ENCODE measurements at places on chromosomes 1 and 21. TPM values are rescaled to one million over a fixed set of nuclear protein-coding genes. Genes with fewer than 3 reads are reported as not detected.

DNA sequence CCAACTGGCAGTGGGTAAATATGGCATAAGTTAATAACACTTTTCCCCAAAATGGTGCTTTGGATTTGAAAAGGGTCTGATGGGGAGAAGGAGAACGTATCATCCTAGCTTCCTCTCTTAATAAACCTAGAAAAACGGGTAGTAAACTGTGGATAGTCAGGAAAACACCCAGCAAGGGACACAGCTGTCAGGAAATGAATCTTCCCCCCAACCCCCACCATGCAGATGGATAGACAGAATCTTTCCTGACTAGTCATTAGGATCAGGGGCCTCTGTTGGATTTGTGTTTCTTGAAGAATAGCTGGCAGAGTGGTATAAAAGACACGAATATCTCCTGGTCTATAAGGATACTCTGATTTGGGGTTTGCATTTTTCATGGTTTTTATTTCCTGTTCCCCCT is 22.5 kb upstream of the LAX1 start:
- ATAC-seq, result no peak

DNA sequence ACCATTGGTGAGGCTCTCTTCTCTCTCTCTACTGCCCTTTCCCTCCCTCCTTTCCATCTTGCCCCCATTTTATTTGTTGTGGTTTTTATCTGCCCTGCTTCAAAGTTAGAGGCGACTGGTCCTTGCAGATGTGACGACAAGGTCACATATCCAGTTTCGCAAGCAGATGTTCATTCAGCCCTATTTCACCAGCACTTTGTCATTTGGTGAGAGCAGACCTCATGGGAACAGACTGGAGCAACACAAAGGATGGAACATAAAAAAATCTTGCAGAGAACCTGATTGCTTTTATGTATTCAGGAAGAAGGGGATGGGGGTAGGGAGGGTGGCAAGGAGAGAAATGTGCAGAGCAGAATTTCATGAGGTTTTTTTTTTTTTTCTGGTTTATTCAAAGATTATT is 84.3 kb downstream of the ELAVL4 start:
- ATAC-seq, result no peak

DNA sequence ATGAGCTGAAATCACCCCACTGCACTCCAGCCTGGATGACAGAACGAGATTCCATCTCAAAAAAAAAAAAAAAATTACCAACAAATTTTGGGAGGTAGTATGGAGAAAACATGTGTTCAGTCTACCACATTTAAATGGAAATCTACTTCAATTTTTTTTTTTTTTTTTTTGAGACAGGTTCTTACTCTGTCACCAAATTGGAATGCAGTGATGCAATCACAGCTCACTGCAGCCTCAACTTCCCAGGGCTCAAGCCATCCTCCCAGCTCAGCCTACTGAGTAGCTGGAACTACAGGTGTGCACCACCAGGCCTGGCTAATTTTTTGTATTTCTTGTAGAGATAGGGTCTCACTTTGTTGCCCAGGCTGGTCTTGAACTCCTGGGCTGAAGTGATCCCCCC is 82.1 kb downstream of the GFI1 start:
- ATAC-seq, result no peak

GRCh38 chr1:206492589-206492988 is 14.7 kb upstream of the RASSF5 start:
- ATAC-seq, result no peak

The KCNJ9 gene
- total RNA-seq, result not detected

GRCh38 chr1:155960081-155960745 is 18.1 kb downstream of the ARHGEF2 start:
- no peak for ATAC-seq

The KIF17 gene
- 0.85 TPM for total RNA-seq

- ATAC-seq, result no peak
These were observed 134.2 kb upstream of the HP1BP3 start for GRCh38 chr1:20921285-20921684.

The IGSF3 gene
- 2.1 TPM for total RNA-seq

DNA sequence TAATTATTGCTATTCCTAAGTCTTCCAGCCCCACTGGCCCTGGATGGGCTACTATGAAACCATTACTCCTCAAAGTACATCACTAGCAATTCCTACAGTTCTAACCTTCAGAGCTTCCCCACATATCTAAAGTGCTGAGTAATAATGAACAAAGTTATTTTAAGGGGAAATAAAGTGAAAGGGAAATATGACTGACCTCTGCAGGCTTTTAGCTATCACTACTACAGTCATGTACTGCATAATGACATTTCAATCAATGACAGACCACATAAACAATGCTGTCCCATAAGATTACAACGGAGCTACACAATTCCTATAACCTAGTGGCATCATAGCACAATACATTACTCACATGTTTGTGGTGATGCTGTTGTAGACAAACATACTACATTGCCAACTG is 32.5 kb upstream of the ASPM start:
- ATAC-seq, result no peak

DNA sequence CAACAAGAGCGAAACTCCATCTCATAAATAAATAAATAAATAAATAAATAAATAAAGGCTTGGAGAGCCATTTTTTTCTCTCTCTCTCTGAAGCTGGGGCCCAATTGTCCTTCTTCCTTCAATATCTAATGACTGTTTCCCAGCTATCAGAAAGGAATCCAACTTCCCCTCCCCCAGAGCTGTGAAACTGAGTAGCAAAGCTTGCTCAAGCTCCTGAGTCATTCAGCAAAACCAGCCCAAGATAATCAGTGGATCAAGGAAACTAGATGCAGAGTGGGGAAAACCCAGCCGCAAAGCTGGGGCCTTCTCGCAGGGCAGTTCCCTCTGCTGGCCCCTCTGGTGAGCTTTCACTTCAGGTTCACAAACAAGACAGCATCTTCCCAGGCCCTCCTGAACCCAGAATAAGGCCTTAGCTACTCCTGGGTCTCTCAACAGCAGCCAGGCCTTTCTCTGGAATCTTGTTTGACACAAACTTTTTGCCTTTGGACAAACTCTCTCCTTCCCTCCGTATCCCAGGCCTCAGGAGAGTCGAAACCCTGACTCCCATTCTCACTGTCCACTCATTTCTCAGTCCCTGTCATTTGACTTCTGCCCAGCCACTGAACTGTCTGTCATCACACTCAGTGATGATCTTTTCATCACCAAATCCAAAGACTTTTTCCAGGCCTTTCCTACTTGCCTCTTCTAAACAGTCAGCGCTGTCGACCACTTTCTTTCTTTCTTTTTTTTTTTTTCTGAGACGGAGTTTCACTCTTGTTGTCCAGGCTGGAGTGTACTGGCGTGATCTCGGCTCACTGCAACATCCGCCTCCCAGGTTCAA is 18.0 kb upstream of the PTP4A2 start:
- ATAC-seq, result peak; percentile 91

The MIER1 gene
- total RNA-seq, result 44.7 TPM

GRCh38 chr21:33268737-33269441 is 2.7 kb downstream of the IL10RB start:
- peak; percentile 73 for ATAC-seq

DNA sequence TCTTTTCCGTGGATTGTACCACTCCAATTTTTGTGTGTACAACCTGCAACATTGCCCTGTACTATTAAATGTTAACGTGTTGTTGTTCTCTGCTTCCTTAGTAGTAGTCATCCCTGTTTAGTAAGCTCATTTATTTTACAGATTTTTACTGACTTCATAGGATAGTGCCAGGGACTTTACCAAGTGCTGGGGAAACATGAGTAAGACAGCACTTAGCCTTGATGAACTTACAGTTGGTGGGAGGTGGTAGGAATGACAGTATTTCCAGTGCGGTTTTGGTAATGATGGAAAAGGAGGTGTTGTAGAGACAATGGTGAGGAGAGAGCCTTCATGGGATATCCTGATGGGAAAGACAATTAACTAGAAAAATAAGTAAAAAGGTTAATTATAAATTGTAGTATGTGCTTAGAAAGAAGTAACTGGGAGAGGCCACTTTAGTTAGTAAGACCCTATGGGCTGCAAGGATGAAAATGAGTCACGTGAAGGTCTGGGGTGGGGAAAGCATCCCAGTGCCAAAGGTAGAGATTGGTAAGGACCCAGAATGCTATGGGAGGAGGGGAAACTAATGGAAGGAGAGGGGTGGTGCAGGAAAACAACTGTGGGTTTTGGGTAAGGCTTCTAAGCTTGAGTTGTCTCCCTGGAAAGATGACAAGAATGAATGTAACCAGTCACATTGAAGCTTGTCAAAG is 1.7 kb downstream of the RLF start:
- peak; percentile 76 for ATAC-seq

DNA sequence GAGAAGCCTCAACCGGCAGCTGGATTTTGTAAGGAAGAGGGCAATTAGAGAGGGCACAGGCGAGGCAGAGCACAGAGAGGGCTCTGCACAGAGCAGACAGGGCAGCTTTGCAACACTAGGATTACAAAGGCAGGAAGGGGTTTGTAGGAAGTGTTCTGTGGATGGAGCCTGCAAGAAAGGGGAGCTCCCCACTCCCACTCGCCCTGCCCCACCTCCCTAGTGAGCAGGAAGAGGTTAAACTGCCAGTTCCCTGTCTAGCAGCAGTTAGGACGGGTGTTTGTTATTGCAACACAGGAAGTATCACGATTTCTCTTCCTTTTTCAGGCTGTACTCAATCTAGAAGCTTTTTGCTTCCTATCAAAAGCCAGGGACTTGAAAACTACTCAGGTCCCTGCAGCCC is 63.3 kb upstream of the LRRC8D start:
- peak; percentile 88 for ATAC-seq

GRCh38 chr1:2526824-2527555 is 594 bp upstream of the PANK4 start:
- ATAC-seq, result peak; percentile 65

DNA sequence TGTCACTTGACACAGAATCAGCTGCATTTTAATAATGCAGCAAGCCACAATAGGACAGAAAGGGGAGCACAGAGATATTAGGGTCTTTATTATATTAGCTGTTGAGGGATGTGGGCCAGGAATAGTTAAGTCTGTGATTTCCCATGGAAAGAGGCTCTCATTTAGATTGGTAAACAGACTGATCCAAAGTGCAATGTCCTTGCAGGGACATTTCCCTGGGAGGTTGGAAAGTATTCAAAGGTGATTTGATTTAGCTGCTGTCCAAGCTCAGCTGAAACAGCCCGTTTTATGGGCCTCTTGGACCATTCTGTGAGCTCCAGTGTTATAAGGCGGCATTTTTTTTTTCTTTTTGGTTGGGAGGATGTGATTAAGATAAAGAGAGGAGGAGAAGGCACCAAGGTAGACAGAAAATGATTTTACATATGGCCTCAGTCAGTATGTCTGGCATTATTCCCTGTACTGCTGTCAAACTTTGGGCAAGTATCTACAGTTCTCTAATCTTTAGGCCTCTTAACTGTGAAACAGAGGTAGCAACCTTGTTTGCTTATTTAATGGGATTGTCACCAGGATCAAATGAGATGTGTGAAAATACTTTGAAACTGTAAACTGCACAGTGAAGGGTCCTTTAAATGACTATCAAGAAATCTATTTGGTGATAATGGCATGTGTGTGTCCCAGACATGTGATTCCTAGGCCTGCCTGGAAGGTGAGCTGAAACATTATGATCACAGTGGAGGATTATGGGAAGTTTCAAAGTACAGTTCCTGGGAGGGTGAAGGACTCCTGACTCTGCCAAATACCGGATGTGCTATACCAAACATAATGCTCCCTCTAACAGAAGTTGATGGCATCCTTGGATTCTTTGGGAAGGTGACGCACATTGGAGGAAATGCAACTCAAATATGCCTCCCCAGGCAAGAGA is 62.2 kb downstream of the NOS1AP start:
- ATAC-seq, result no peak

DNA sequence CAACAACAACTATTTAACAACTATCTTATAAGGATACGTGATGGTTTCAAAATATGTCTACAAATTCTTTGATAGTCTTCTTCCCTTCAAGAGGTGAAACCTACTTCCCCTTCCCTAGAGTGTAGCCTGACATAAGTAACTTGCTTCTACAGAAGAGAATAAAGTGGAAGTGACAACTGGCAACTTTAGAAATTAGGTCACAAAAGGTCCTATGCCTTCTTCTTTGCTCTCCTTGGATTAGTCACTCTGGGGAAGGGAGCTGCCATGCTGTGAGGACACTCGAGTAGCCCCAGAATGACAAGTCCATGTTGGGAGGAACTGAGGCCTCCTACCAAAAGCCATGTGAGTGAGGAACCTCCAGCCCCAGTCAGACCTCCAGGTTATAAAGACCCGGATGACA is 19.2 kb downstream of the EFCAB14 start:
- peak; percentile 51 for ATAC-seq

The DMBX1 gene
- 0.43 TPM for total RNA-seq

GRCh38 chr1:11539850-11540772 is 61.2 kb downstream of the DISP3 start:
- no peak for ATAC-seq

DNA sequence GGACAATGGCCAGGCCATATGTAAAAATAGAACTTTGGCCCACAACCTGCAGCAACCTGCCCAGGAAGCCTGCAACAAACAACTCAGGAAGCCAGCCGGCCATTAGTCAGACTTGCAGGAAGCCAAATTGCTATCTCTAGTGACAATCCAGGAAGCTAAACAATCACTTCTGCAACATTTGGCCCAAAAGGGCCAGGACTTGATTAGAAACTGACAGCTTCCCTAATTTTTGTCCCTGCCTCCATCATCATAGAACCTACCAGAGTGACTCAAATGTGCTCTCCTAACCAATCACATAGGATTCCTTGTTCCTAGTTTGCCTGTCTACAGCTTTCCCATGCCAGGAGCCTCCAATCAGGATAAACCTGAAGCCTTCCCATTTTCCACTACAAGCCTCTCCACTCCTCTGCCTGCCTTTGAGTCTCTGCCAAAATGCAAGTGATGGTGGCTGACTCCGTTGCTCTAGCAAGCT is 639.3 kb downstream of the PTPRU start:
- ATAC-seq, result no peak

The PLD5 gene
- total RNA-seq, result not detected

GRCh38 chr1:10196976-10197375 is 13.4 kb upstream of the KIF1B start:
- ATAC-seq, result no peak

- ATAC-seq, result no peak
These were observed 7.3 kb downstream of the SYNC start for GRCh38 chr1:32695098-32695904.

DNA sequence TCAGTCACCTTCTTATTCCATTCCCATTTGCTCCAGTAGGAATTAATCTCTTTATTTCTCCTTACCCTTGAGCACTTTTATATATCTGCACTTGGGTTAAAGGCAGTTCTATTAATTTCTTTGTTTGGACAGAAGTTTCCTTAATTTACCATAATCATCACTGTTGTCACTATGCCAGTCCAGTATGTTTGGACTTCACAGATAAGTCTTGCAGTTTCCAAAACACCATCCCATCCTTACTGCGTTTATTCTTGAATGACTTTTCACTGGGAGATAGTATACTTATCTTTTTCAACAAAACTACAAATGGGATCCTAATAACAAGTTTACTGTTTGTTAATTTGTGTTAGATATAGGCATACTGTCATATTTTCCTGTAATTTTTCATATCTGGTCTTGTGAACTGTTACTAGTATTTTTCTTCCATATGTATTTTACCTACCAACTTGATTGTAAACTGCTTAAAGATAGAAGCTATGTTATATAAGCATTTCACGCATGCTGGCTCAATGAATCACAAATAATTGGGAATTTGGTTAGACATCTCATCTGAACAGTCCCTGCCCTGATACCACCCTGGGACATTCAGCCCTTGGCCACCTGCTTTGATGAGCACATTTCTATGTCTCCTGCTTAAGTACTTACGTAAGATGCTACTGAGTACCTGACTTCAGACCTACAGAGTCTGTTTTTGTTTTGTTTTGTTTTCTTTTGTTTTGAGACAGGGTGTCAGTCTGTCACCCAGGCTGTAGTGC is 78.2 kb downstream of the OLFML2B start:
- ATAC-seq, result no peak

- no peak for ATAC-seq
These were observed 10.6 kb upstream of the SUMO3 start for GRCh38 chr21:44828362-44829056.

The BEND5 gene
- total RNA-seq, result 0.35 TPM

- ATAC-seq, result peak; percentile 88
These were observed 249.2 kb upstream of the TPTE start for GRCh38 chr21:10272216-10272615.

Measured in activated T-helper 17 cell treated with anti-CD3 and anti-CD28 coated beads, Interleukin-2, amount 50 U/mL, for 72 hours (primary cell).